ENCODE measurements at places on chromosomes 4 and X. TPM values are rescaled to one million over a fixed set of nuclear protein-coding genes. Genes with fewer than 3 reads are reported as not detected.

The RADX gene
- 0.07 TPM for total RNA-seq

The FAM53A gene
- total RNA-seq = 0.95 TPM

The SLC6A14 gene
- 0.03 TPM for total RNA-seq

The ASB12 gene
- total RNA-seq = not detected

The MUC7 gene
- not detected for total RNA-seq

The CFAP99 gene
- total RNA-seq = 0.06 TPM

The TRAPPC2 gene
- 7.7 TPM for total RNA-seq

The HTR2C gene
- total RNA-seq = not detected

Data from A549 treated with GW870086 at 1 μM for 4 hours (cell line).